EL (cell line): ENCODE measurements at places on chromosomes 16 and 17.
A peak's percentile ranks its signal among the peaks of the same experiment; 100 is the strongest.

DNA sequence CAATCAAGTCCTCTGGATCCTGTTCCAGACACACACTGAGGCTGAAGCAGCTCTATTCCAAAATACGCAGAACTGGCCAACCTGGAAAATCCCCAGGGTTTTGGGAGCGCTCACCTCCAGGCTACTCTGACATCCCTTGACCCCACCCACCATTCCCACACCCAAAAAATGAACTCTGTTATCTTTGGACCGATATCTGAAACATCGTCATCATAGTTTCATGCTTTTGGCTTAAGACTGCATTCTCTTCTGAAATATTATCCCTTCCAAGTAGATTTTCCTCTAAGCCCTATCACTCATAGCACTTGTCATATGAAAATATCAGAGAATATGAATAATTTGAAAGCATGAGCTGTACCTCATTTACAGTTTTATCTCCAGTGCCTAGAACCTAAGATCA lies 34.7 kb downstream of the VAT1L start:
- DNase-seq, result no peak

DNA sequence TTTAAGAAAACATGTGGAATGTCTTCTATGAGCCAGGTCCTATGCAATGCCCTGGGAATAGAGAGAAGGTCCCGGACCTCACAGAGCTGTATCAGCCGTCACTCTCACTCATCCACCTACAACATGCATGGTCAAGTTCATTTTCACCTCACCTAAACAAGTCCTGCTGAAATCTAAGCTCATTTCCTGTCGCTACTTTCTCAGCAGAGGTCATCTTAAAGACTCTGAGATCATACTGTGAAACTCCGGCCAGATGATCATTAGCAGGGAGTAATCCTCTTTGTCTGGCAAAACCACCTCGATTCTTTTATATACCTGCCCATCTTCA lies 66.2 kb upstream of the LYRM9 start:
- no peak for DNase-seq

DNA sequence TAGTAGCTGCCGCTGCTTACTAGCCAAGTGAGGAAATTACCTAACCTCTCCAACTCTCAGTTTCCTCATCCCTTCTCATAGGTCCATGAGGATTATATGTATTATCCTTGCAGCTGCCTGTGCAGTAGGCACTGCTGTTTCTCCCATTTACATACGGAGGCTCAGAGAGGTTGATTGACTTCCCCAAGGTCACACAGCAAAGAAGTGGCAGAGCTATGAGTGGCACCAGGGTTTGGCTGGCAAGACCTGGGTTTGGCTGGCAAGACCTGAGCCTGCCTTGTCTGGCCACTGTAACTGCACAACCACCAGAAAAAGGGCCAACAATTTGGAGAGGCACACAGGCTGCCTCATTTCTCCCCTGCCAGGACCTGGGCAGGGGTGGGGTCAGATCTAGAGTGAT lies 2.5 kb upstream of the NDRG4 start:
- no peak for DNase-seq

DNA sequence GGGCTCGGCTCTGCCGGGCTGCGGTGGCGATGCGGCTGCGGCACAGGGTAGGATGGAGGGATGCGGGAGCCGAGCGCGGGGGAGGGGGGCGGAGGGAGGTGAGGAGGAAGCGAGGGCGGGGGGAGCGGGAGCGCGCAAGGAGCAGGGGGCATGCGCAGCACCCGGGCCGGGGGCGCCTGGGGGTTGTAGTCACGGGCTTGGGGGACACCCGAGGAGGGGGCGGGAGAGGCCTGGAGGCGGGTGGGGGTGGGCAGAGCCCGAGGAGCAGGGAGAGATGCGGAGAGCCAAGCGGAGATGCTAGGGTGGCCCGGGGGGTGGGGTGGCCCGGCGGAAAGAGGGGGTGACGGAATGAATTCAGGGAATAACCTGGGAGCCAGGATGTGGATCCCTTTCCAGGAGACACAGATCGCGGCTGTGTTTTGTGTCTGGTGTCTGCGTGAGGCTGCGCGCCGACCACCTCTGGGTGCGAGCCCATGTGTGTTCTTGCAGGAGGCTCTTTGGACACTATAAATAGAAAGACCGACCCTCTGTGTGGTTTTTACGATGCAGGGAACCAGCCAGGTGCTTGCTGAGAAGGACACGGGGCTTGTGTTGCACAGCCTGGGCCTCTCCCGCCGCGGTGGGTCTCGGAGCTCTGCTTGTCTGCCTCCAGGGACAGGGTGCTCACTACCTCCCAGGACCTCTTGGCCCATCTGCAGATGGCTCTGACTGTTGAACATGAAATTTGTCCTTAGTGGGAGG lies at the start of gene STX1B:
Gene STX1B (minus strand): TSS at position 54 of the 741 bp plus-strand sequence. CDS start 242 bp downstream, outside the sequence.
- DNase-seq, result peak; percentile 34

DNA sequence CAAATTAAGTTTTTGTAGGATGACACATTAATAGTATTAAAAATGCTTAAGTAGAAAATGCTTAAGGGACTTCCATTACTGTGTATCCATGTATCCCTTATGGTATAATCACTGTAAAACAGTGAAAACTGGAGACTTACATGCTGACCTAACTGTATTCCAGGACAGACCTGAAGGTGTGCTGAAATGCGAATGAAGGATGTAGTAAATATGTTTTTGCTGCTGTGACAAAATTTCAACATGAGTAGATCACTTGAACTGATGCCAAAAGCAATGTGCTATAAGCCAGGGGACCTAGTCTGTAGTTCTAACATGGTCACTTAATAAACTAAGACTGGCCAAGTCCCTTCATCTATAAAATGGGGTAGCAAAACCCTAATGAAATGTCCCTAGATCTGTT lies 142.0 kb upstream of the CORO6 start:
- no peak for DNase-seq

DNA sequence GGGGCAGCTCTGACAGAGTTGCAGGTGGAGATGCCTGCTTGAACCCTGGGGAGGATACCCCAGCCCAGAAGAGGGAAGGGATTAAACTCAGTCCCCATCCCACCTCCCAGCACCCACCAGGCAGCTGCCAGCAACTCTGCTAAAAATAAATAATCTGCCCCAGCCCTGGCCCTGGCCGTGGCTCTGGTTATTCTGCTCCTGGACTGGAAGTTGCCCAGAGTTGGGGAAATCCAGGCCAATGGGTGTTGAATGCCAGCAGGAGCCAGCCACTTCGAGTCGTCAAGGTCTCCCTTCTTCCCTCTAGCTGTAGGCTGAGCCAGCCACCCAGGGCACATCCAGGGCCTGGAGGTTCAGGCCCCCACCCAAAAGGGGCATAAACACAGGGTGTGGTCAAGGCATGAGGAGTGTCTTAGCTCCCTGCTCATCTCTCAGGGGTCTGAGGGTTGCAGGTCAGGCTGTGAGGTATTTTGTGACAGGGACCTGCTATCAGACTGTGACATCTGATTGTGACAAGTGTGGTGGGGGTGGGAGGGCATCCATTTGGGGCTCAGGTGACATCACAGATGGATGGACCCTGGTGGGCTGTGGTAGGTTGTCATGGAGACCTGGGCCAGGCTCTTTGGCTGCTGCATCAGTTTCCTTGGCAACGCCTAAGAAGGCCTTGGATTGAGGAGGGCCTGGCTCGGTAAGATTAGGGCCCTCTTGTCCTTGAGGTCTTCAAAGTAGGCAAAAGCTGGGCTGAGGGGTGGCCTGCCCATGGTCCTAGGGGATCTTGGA lies 1.0 kb upstream of the RRAD start:
- peak; percentile 21 for DNase-seq

DNA sequence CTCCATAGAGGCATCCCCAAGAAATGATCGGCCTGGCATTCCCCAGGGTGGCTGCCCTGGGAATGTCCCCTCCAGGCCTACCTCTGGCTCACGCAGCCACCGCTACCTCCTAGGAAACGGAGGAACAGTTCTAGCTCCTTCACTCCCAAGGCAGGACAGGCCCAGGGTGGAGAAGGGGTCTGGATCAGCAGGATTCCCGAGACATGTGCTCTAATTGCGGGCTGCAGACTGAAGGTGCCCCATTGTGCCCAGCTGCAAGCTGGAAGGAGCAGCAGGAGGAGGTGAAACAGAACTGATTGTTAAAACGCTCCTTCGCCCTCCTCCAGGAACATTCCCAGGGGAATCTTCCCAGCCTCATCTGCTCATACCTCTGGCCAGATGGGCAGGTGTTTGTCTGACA lies 40.8 kb downstream of the SCNN1G start:
- no peak for DNase-seq

DNA sequence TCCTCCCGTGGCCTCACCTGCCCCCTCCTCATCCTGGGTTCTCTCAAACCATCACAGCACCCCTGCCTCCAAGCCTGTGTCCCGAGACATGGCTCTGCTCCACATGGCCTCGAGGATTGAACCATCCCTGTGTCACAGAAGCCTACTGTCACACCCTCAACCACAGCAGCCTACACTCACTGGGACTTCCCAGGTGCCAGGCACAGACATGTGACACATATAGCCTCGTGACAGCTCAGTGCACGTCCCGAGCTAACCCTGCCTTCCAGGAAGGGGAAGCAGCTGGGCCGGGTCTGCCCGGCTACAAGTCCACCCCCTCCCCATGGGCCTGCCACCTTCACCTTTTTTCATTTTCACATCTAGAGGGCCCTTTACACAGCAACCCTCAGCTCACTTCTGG lies 238.3 kb downstream of the CPPED1 start:
- no peak for DNase-seq

GRCh38 chr16:22787466-22788192 lies 26.3 kb upstream of the HS3ST2 start:
- DNase-seq, result peak; percentile 87

DNA sequence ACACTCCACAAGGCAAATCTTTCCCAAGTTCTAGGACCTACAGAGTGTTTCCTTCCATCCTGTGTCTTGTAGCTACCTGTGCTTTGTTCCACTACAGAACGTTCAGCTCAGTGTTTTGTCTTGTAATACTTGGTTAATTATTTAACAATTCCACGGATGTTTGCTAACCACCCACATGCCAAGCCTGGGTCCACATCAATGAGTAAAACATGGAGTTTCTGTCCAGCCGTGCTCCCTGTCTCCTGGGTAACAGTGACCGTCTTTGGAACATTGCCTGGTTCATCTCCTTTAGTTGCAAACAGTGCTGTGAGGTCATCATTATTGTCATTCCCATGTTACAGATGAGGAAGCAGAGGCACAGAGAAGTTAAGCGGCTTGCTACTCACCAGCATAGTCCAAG lies 41.3 kb downstream of the IRF8 start:
- DNase-seq, result no peak

GRCh38 chr16:20939611-20940010 lies 39.0 kb downstream of the LYRM1 start:
- DNase-seq, result no peak

GRCh38 chr16:84115919-84116719 lies 623 bp downstream of the MBTPS1 start:
- DNase-seq, result peak; percentile 46

GRCh38 chr17:48952904-48953303 lies 8.3 kb upstream of the SNF8 start:
- DNase-seq, result no peak

GRCh38 chr17:17387498-17388362 lies 84.6 kb downstream of the NT5M start:
- DNase-seq, result no peak

GRCh38 chr16:81782236-81782635 lies 3.1 kb downstream of the PLCG2 start:
- no peak for DNase-seq

- peak; percentile 3 for DNase-seq
Measured at GRCh38 chr17:55673743-55674506, 48.7 kb downstream of the TMEM100 start.

DNA sequence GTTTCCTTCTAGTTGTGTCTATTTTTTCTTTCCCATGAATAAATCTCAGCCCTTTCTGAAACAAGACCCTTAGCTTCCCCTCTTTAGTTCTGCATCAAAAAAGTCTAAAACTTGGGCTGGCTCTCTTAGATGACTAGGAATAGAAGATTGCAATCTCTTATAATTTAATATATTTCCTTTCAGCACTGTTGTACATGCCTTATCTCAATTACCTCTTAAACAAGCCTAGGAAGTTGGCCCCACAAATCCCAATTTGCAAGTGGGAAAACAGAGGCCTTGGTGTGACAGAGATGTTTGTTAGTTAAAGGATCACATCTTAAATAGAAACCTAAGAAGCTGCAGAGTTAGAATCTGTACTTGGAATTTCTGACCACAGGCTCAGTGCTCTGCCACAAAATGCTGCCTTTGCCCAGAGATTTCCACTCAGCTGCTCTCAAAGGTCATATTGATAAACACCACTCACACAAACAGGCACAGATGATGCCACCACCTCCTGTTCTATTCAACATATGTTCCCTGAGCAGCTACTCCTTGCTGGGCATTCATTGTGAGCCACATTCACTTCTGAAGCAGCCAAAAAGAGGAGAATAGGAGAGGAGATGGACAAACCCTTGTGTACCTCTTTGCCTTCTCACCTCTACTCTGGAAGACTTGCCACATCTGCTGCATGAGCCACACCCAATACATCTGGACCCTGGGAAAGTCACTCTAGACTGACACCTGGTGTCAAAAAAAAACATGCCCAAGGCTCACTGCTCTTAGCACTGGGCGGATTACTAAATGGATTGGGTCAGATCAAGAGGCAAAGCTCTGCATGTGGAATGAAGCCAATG lies 5.5 kb downstream of the CCDC182 start:
- DNase-seq, result no peak

GRCh38 chr16:51759329-51759728 lies 608.3 kb upstream of the SALL1 start:
- DNase-seq, result no peak

- no peak for DNase-seq
Measured at GRCh38 chr16:4303973-4304372, 11.9 kb upstream of the GLIS2 start.

DNA sequence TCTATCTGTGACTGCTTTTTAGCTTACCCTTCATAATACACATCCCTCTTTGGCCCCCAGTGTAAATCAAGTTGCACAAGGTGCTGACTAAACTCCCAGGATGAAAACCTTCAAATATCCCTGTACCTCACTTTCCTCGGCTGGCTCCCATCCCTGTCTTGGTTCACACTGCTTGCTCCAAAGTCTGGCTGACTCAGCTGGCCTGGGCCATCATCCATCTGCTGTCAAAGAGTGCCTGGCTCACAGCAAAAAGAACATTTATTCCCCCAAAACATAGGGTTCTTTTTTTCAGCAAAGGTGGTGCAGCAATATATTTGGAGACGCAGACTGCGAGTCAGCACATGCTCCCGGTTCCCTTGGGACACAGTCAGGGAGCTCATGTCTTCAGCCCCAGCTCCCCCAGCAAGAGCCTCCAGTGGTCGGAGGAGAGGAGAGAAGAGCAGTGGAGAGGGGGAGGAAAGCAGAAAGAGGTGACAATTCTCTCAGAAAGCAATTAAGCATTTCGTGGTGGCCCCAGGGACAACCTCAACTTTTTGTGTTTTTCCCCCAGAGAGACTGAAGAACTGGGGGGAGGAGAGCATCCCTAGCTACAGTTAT lies 26.1 kb downstream of the GPR142 start:
- DNase-seq, result no peak

GRCh38 chr17:42819939-42820535 lies 4.0 kb downstream of the BECN1 start:
- DNase-seq, result peak; percentile 68

DNA sequence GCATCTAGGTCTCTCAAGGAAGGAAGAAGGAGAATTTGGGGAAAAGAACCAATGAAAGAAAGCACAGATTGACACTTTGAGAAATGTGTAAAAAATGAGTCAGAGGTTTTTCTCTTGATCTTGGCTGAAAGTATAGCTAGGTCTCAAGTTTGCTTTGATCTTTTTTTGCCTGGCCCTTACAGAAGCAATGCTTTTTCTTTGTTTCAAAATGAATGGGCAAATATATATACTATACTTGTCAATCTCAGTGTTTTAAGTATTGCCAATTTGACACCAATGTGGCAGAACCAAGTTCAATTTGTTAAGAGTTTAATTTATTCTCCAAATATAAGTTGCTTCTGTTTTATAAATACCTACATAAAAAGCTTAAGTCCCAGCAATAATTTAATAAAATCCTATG lies 119.6 kb downstream of the PPM1E start:
- DNase-seq, result no peak
